GM10248 (cell line): ENCODE measurements at places on chromosomes 6 and 20.

DNA sequence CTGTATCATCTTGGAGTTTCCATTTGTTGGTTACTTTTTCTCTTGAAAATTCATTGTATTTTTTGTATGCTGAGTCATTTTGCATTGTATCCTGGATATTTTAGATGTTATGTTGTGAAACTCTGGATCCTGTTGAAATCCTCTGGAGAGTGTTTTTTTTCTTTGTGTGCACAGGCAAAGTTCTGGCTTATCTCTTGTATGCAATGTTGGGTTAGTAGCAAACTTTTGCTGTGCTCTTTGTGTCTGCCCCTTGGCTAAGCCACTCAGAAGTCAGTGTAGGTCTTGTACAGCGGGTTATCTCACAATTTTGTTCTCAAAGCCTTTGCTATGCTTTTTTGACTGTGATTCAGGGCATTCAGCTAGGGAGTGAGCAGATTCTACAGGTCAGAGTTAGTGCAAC lies 29.1 kb upstream of the LMBRD1 start:
- no peak for DNase-seq

DNA sequence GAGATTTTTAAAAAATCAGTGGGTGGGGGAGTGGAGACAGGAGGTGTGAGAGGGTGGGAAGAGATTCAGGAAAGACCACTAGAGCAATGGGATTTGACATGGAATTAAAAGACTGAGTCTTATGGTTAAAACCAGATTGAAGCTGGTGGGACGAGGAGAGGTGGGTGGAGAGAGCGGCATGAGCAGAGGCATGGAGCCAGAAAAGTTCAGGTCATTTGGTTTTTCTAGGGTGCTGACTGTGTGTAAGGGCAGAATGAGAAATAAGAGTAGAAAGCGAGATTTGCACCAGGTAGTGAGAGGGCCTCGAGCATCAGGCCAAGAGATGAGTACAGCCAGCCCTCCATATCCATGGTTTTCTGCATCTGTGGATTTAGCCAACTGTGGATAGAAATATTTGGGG lies 121.3 kb downstream of the TCP11 start:
- no peak for DNase-seq

DNA sequence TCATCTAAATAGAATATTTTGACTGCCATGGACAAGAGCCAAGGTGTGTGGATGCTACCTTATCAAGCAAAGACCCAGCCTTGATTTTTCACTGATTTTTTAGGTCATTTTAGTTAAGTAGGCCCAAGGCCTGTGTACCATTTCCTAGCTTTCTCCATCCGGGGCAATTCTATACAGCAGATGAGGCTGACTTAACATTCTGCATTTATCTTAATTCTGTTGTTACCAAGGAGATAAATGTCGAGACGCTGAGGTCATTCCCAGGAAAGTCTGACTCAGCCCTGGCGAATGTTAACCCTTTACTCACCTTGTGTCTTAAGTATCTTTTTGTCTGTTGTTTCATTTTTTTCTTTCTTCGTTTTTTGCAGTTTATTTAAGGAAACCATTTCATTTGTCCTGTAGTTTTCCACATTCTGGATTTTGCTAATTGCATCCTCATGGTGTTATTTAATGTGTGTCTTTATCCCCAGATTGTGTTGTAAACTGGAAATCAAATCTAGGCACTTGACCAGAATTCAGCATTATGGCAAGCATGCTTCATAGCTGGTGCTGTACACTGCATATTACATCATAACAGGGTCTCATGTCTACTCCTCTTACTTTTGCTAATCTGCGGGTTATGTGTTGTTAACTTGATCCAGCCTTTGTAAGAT lies 277.0 kb downstream of the CDKAL1 start:
- DNase-seq: no peak

DNA sequence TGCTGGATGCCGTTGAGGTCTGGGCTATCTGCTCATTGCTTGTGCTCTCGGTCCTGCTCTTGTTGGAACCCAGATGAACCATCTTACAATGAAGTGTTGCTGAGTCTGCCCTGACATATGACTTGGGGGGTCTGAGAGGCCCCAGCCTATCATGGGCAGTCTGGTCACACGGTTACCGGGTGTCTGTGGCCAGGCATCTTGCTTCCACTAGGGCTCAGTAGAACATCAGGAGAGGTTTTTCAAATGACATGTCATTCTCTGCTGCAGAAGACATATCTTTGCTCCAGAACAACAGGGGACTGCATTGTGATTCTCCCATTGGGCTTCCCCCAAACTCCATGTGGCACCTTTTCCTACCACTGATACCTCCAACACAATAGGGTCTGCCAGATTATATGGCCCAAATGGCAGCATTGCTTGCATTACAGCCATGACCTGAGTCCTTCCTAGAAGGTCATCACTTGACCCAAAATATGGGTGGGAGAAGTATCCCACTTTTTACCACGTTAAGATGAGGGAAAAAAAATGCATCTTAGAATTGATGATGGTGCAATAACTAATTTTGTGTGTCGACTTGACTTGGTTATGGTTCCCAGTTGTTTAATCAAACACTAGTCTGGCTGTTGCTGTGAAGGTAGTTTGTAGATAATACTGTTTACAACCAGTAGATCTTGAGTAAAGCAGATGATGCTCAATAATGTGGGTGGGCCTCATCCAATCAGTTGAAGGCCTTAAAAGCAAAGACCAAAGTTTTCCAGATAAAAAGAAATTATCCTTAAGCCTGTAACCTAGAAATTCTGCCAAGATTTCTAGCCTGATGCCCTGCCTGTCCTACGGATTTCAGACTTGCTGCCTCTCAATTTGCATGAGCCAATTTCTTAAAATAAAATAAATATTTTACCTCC lies 241.0 kb downstream of the QKI start:
- DNase-seq: no peak

DNA sequence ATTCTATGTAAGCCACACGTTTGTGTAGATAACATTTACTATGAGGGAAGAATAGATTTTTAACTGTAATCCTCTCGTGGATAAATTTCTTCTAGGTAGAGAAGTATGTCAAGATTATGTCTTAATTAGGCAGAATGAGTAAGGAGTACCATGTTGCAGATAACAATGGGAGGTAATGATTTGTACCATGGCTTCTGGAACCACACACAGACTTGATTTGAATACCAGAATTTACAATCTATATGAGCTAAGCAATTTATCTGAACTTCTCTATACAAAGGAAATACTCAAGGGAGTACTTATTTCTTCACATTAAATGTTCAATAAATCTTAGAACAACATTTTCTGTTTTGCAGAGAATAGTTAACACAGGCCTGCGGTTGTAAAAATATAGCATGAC lies 51.5 kb downstream of the RPS12 start:
- DNase-seq: no peak
